ENCODE measurements at places on chromosomes 11 and 22.

DNA sequence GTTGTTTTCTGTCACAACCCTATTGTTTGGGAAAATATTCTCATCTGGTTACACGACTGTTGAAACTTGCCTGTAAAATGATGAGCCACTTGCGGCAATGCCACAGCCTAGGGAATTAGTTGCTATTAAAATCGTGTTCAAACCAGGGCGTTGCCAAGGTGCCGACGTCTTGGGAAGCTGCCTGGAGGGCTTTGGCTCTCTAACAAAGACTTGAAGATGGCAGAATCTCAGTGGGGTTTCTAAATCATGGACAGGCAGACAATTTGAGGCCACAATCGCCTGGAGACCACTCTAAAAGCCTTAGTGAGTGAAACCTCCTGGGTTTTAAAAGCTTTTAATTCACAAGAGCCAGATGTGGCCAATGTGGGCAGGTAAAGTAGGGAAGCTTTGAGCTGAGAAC, 117.2 kb upstream of the BMAL1 start:
- no peak for DNase-seq

DNA sequence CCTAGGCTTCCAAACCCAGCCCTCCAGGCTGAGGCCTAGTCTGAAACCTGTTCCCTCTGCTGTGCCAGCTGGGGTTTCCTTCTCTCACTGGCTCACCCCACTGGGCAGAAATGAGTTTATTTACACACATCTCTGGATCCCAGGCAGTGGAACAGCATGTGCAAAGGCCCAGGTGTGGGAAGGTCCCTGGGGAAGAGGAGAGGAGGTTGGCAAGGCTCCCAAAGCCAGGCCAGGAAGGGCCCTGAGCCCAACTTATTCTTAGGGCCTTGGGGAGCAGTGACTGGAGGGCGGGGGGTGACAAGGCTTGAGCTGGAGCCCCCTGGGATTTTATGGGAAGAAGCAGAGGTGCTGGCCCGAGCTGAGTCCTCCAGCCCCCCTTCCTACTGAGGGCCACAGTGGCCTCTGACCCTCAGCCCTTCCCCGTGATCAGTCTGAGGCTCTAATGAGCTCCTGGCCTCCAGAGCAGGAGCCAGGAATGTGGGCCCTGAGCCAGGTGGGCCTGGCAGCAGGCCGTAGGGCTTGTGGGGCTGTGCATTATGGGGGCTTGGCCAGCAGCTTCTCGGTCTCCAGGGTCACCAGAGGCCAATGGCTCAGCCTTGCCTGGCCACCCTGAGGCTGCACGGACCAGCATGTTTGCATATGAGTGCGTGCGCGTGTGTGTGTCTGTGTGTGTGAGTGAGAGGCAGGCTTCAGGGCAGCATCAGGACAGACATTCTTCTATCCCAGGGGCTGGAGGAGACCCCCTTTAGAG, 2.9 kb downstream of the MYO7A start:
- DNase-seq, result no peak

- no peak for DNase-seq
Observed at GRCh38 chr11:126834573-126834972, 166.0 kb downstream of the KIRREL3 start.

- peak; percentile 70 for DNase-seq
Observed at GRCh38 chr11:16925561-16926065, 88.6 kb downstream of the PLEKHA7 start.

GRCh38 chr11:9797300-9797699, 133.4 kb downstream of the SWAP70 start:
- no peak for DNase-seq

DNA sequence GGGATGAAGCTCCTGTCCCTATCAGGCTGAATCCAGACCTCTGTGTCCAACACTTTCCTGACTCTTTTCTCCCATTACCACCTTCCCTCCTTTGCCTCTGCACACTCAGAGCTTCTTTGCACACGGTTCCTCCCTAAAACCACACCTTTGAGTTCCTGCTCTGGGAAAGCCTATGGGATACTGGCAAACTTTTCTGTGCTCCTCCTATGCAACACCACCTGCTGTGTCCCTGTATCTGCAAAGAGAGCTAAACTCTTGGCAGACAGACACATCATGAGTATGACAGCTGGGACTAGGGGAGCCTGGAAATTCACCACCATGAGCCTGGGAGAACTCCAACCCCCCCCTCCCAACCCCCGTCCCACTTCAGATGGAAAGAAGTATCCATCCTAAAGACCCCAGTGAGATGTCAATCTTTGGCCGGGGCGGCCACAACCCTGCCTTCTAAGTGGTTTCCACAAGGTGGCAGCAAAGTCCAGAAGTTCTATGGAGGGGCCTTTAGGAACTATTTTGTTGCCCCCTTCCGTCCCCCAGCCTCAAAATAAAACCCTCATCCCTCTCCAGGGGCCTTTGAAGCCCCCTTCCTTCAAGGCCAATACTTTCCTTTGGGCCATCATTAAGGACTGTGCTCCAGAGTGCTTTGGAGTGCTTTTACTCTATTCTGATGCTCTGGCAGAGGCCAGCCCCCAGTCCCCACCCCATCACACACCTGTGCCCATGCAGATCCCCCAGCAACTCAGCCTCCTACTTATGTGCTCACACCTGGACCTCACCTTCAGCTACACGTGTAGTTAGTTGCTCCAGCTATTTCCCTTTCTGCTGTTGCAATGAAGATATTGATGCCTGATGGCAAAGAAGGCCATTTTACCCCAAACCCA, 19.4 kb downstream of the HTR3A start:
- peak; percentile 30 for DNase-seq

DNA sequence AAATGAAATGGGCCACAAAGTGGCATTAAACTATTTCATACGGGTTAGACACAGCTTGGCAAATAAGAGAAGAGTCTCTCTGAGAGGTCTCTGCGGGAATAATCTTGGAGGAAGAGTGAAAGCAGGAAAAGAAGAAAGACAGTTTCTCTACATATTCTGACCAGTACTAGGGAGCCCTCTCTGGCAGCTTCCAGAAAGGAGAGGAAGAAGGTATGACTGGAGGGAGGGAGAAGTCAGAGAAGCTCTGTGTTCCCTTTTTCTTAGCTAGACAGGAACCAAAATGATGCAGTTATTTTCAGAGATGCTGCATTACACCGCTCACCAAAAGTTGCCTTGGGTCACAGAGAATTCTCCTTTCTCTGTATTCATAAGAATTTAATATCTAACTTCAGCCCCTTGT, 382.1 kb downstream of the KCNA4 start:
- no peak for DNase-seq

DNA sequence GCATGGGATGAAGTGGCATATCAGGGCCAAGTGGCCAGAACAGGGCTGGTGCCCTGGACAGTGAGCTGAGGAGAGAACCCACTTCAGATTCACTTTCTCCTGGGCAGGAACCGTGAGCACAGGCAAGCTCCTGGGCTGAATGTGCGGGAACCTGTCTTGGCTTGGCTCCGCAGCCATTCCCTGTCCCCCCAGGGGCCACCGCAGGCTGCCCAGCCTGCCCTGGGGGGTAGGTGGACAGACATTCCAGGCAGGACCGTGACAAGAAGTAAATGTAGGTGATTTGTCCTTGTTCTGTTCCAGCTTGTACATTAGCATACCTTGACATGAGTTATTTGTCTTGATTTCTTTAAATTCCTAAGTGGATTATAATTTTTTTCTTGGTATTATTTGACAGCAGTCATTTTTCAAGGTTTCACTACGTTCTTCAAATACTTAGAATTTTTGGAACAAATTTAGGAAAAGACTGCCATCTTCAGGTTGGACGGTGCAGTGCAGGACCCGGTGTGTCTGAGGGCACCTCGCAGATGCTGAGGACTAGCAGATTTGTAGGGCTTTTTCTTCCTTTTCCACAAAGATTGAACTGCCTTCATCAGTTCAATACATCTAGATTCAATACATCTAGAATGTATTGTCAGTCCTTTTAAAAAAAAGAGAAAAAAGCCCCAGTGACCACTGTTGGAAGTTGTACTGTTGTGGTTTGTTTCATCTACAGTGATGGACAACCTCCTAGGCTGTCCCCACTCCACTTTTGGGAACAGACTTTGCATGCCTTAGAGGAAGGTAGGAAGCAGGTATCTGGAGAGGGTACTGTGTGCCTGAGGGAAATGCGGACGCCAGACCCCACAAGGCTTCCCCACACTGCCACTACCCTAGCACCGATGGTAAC, 115.1 kb upstream of the RASSF10 start:
- peak; percentile 57 for DNase-seq

Data from activated T-cell treated with anti-CD3 and anti-CD28 coated beads, Interleukin-2, amount 50 U/mL, for 72 hours (primary cell).